ENCODE measurements at places on chromosomes 2 and 18.

- no peak for DNase-seq
Observed at GRCh38 chr2:204611764-204612163, 66.5 kb downstream of the PARD3B start.

- DNase-seq, result no peak
Observed at GRCh38 chr18:21571772-21572171, 28.7 kb downstream of the ESCO1 start.

DNA sequence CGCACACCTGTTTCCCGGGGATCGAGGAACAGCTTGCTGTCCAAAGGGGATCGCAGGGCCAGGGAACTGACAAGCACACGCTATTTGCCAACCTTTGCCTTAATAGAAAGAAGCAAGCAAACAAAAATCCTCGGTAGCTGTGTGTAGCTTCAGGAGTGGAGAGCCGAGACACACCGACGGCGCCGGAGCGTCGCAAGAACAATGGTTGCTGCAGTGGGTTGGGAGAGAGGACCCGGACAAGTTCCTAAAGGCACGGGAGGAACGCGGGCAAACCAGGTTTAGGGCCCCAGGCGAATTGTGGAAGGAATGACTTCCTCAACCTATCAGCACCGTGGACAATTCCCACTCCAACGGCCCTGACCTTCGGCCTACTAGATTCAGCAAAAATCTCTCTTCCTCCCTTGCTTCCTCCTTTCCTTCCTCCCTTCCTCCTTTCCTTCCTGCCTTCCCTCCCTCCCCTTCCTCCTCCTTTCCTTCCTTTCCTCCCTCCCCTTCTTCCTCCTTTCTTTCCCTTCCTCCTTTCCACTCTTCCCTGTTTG lies 4.9 kb upstream of the NEUROD1 start:
- peak; percentile 6 for DNase-seq

DNA sequence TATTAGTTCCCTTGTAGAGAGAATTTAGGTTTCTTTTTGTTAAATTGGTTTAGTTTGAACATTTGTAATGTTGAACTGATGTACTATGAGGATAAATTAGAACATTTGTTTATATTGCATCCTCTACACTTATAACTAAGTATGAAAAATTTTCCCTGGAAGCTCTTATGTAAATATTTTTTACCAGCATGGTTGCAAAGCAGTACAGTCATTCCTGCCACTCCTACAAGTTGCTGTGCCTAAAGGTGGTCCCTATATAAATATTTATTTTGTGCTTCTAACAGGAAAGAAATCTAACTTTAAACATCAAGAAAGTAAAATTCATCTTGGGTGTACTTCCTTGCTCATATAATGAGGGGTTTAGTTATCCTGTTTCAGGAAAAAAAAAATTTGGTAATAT lies 14.2 kb downstream of the TWSG1 start:
- DNase-seq, result no peak

DNA sequence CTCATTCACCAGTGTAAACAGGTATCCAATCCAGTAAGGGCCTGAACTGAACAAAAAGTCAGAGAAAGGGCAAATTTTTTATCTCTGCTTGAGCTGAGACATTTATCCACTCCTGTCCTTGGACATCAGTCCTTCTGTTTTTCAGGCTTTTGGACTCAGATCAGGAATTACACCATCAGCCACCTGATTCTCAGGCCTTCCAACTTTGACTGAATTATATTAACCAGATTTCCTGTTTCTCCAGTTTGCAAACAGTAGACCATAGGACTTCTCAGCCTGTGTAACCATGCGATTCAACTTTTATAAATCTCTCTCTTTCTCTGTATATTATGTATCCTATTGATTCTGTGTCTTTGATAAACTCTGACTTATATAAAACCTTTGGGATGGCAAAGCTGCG lies 289.3 kb upstream of the CDH2 start:
- no peak for DNase-seq

GRCh38 chr2:147989809-147990403 lies 30.6 kb downstream of the ORC4 start:
- peak; percentile 31 for DNase-seq

DNA sequence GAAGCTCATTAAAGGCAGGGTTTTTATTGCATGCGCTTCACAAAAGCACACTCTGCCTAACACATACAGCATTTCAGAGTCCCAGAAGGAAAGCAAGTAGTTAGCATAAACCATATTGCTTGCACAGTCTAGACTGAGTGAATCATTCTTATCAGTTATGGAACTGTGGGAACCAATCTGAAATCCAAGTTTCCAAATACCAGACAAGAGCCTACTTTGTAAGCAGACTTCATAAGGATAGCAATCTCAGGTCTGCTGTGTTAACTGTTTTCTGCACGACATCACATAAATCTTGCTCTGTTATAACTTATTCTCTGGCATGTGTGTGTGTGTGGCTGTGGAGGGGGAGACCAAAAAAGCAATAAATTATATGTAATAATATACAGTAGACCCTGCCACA lies 608.1 kb upstream of the REG3G start:
- DNase-seq, result no peak

- DNase-seq, result no peak
Observed at GRCh38 chr18:24080861-24081260, 58.0 kb upstream of the CABYR start.

GRCh38 chr2:3292416-3292815 lies 85.2 kb downstream of the EIPR1 start:
- no peak for DNase-seq

GRCh38 chr2:219122202-219122980 lies 38.2 kb downstream of the NHEJ1 start:
- DNase-seq, result no peak

DNA sequence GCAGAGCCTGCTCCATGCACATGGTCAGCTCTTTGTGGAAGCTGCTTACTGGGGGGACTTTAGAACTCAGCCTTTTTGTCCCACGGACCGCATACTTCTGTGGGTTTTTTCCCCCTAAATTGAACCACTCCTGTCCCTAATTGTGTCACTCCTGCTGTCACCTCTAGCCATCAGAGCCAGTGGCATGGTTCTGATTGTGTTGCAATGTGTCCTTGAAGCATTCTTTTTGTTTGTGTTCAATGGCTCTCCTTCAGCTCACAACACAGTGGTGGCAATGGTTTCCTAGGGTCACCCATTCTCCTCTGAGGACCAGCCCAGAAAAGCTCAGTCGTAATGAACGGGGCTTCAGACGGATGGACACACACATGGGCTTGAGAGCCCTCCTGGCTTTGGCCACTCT lies 35.4 kb downstream of the CDCA7 start:
- DNase-seq, result no peak

- no peak for DNase-seq
Observed at GRCh38 chr2:173392731-173393130, 38.1 kb downstream of the CDCA7 start.

DNA sequence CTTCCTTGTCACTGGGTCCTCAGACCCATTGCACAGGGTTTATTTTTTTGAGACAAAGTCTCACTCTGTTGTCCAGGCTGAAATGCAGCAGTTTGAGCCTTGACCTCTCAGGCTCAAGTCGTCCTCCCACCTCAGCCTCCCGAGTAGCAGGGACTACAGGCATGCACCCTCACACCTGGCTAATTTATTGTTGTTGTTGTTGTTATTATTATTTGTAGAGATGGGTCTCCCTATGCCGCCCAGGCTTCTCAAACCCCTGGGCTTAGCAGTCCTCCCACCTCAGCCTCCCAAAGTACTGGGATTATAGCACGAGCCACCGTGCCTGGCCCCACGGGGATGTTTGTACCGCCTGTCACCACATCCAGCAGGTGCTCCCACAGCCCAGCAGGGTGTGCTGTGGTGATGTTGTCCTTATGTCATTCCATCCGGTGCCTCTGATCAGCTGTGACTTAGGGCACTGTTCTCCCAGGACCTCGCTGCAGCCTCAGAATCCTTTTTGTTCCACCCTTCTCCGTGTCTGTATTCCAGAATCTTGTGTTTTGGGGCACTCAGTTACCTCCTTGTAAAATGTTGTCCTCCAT lies 182.3 kb downstream of the INO80D start:
- DNase-seq, result peak; percentile 3

- no peak for DNase-seq
Observed at GRCh38 chr2:146821836-146822316, 1023.0 kb upstream of the ACVR2A start.

DNA sequence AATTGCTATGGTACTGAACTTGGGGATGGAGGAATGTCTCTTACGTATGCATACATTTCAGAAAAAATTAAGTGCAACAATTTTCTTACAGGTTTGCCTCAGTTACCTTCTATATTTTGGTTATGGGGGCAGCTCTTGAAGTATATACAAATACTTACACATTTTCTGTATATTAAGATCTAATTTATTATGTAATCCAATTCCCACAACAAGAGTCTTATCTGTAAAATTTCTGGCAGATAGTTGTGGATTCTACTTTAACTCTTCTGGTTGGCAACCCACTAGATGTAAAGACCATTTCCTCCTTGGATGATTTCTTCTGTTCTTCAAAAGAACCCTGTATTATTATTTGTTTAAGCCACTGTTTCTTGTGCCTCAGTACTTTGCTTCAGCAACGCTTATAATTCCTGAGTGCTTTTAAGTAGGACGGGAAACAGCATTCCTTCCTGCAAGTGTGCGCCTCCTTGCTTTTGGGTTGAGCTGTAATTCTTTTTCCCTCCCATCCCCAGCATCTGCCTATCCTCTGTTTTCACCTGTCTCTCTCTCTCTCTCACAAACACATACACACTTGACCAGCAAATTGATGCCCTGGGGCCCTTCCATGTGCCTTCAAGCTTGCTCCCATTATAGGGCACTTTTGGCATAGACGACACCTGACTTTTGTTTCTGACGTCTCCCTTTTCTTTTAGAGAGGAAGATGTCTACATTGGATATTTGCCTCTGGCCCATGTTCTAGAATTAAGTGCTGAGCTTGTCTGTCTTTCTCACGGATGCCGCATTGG lies 61.4 kb downstream of the ACSL3 start:
- no peak for DNase-seq

DNA sequence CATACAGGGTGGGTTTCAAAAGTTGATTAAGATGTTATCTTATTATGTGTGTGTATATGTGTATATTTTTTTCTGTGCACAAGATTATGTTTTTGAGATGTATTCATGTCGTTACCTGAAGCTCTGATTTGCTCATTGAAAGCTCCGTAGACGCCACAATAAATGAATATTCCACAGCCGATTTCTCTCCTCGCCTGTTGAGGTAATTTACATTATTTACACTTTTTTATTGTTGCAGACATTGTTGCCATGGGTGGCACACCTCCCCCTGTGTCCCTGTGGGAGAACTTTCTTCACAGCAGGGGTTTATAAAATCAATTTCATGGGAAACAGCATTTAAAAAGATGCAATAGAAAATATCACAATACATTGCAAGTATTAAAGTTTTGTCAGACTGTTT lies 100.6 kb downstream of the GLI2 start:
- DNase-seq, result no peak

- peak; percentile 98 for DNase-seq
Observed at GRCh38 chr18:9494778-9495331, 19.5 kb downstream of the RALBP1 start.

DNA sequence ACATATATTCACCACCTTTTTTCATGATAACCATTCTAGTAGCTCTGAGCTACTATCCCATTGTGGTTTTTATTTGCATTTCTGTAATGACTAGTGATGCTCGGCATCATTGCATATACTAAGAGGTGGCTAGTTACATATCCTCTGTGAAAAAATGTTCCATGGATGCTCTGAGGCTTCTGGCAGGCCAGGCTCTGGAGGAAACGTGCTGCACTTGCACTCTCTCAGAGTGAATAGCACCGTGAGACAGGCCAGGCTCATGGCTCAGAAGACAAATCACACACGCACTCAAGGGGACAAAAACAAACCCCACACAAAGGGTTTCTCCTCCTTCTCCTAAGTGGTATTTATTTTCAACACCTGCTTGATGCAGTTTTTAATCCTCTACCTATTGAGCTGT lies 1085.3 kb upstream of the CNTNAP5 start:
- no peak for DNase-seq
